EH (cell line): ENCODE measurements at places on chromosomes 1 and 21.

- DNase-seq, result no peak
Observed at GRCh38 chr21:43869486-43870325, 4.7 kb downstream of the AGPAT3 start.

DNA sequence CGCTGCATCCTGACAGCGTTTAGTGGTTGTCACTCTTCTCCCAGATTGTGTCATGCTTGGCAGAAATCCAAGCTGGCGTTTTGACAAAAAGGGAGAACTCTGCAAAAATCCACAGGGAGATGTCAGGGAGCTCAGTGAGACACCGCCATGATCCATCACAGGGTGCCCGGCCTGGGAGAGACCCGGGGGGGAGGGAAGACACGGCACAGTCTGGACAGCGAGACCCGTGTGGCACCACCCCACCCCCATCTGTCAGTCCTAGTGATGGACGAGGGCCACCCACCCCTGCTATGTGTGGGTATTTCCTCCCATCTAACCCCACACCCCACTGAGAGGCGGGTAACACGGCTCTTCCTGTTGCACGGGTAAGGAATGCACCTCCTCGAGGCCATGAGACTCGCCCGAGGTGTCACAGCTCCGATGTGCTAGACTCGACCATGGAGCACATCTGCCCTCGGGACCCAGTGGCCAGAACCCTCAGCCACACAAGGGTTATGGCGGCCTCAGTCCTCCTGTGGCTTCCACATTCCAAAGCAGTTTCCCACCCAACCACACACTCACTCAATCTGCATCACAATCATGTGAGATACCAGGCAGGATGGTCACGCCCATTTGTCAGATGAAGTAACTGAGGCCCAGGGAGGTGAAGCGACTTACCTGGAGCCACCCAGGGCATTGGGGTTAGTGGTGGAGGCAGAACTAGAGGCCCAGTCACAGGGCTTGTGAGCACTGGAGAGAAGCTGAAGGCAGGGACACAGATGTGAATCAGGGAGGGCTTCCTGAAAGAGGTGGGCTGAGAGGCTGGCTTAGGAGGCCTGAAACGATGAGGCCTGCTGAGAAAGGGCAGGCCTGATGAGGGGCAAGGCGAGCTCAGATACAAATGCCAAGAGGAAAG is 688.5 kb downstream of the MATN1 start:
- peak; percentile 45 for DNase-seq

GRCh38 chr21:42446531-42446930 is 42.8 kb downstream of the UBASH3A start:
- DNase-seq, result no peak

DNA sequence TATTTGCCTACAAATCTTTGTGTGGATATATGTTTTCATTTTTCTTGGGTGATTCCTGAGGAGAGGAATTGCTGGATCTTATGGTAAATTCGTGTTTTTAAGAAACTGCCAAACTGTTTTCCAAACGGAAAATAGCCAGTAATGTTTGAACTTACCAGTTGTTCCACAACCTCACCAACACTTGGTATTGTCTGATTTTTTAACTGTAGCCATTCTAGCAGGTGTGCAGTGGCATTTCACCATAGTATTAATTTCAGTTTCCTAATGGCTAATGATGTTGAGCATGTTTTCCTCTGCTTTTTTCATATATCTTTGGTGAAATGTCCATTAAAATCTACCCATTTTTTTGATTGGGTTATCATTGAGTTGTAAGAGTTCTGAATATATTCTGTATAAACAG is 56.6 kb downstream of the RPS6KC1 start:
- no peak for DNase-seq

DNA sequence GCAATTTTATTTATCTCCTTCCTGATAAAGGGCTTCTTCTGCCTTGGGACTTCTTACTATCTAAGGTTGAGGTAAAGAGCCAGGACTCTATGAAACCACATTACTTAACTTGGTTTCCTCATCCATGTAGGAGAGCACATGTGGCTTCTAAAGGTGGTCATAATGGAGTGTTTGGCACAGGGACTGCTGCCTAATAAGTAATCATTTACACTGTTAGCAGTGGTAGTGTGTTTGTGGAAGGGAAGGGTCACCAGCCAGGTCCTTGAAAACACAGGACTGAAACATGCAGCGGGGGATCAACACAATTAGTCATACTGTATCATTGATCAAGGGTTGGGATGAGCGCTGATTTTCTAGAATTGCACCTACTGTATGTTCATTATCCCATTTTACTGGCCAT is 59.6 kb downstream of the UCK2 start:
- no peak for DNase-seq
